ENCODE measurements at places on chromosomes 11 and 22.

DNA sequence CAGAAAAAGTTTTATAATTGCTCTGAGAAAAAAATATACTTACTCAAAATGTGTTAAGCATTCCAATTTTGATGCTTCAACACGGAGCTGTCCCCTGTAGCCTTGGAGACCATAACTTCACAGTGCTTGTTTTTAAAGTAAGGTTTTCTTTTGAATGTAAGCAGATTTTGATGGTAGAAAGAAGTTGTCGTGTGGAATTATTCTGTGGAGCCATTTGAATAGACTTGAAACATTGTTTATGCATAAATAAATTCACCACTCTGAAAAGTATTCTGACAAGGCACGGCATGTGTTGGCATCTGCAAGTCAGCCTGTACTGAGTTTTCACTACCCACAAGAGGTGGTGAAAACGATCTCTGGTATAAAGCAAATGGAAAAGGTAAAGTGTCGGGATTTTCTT, 115.5 kb downstream of the UVRAG start:
- DNase-seq: no peak

DNA sequence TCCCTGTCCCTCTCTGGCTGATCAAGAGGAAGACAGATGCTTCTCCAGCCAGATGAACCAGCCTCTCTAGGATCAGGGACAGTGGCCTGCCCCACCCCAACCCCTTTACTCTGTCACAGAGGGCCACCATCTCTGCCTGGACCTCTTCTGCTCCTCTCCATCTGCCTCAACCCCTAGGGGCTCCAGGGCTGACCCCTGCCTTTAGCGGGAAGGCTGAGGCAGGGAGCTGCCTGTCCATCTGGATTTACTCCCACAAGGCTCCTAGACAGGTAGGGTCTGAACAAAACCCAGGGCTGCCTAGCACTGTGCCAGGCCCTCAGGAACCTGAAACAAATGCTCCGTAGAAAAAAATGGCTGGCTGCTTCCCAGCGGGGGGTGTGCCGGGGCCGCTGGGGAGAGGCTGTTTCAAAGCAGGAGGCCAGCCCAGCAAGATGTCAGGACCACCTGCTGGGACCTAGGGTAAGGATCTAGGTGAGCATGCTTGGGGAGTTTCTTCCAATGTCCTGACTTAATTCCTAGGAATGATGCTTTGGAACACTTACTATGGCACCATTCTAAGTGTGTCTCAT, 3.2 kb downstream of the CHST1 start:
- no peak for DNase-seq

DNA sequence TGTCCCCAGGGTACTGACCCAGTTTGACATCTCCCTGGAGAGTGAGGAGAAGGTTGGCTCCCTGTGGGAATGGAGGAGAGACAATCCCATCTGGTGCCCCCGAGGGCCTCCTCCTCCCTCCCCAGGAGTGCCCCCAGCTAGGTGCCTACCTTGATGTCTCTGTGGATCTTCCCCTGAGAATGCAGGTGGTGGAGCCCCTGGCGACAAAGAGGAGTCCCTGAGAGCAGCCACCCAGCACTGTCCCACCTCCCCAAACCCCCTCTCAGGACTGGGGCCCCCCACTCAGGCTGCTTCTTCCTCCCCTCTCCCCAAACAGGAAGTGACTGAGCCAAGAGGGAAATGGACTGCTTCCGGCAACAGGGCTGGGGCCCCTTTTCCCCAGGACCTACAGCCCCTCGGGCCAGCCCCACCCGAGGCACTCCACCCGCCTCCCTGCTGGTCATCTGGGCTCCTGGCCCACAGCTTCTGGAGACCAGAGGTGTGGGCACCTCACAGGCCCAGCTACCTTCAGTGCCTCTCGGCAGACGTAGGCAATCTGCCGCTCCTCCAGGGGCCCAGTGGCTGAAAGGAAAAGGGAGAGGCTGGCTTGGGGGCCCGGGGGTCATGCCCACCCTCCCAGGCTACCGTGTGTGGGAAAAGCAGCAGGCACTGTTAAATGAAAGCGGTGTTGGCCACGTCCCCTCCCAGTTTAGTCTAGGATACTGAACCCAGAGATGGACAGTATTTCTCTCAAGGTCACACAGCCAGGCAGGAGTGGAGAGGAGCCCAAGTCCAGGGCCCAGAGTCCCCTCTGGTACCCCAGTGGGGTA, 1.2 kb downstream of the MAP4K2 start:
- no peak for DNase-seq

GRCh38 chr11:61671527-61671926, 8.7 kb upstream of the DAGLA start:
- DNase-seq: no peak

- no peak for DNase-seq
These were observed 111.9 kb downstream of the ZBTB16 start for GRCh38 chr11:114171257-114172054.

DNA sequence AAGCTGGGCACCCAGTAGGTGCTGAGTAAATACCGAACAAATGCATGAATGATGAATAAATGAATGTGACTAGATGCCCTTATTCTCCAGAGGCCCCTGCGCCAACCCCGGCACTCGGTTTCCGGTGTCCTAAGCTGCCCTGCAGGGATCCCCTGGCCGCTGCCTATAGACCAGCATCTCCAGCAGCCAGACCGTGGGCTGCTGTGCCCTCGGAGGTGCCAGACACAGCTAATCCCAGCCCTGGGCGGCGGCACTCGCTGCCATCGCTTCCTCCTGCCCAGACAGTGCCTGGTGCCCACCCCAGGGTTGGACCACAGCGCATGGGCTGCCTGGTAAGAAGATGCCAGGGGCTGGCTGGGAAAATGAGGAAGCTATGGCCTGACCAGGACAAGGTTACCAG, 15.6 kb downstream of the CREB3L1 start:
- DNase-seq: no peak

GRCh38 chr11:116892374-116892773, 55.0 kb upstream of the APOA1 start:
- no peak for DNase-seq
